Fibroblast of pulmonary artery (primary cell): ENCODE measurements at places on chromosomes 11 and 22.
A peak's percentile ranks its signal among the peaks of the same experiment; 100 is the strongest.

DNA sequence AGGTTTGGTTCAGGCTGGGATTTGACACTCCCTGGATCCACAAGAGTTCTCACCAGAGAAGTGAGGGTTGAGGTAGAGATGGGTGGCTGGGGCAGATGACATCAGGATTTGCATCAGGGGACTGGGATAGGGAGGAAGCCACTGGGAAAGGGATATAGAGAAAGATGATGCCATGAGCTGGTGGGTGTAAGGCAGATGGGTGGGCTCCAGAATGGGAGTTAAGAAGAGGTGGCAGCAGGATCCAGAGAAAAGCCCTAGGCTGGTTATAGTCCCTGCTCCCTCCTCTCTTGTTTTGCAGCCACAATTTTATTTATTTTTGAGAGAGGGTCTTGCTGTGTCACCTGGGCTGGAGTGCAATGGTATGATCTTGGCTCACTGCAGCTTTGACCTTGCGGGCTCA, 1.8 kb upstream of the C1QTNF4 start:
- no peak for DNase-seq

GRCh38 chr11:35045236-35045820, 93.6 kb upstream of the CD44 start:
- DNase-seq: no peak

GRCh38 chr11:69888483-69889181, 69.4 kb upstream of the FGF3 start:
- peak; percentile 65 for DNase-seq

DNA sequence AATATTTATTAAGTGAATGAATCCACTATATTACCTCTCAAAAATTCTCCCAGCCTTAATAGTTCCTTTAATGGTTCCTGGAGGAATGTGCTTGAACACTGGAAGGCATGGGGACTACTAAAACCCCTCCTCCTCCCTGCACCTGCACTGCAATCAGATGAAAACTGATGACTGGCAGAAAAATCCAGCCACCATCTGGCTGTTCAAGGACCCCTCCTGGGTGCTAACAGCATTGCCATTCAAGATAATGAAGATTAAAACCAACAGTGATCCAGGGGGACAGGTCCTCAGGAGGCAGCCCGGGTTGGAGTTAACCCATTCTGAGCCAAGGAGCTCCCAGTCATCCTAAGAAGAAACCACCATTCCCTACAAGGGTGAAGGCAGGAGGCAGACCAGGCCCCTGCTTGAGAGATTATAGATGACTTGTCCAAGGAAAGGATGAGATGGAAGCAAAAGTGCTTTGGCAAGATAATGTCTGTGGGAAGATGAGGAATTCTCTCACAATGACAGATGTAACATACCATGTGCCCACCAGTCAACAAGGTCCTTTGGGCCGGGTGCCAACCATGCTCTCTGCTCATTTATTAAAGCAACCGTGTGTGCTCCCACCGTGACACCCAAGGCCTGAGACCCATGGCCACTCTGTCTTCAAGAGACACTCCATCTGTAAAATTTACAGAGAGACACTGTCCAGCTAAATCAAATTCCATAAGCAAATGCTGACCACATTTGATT, 90.6 kb downstream of the LARGE1 start:
- no peak for DNase-seq

DNA sequence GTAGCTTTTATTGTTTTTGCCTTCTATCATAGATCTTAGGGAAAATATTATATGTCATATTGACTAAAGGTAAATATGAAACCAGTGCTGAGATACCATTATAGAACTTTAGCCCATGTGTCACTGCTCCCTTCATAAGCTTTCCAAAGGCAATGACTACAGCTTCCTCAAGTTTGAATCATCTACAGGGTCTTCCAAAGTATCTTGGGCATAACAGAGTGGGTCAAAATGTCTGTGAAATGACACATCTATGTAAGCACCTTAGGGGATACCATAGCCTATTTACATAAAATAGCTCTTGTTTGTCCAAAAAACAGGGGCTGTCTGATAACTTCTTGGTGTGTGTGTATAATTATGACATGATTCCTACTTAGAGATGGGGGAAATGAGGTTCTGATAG, 52.5 kb downstream of the RELT start:
- DNase-seq: no peak

DNA sequence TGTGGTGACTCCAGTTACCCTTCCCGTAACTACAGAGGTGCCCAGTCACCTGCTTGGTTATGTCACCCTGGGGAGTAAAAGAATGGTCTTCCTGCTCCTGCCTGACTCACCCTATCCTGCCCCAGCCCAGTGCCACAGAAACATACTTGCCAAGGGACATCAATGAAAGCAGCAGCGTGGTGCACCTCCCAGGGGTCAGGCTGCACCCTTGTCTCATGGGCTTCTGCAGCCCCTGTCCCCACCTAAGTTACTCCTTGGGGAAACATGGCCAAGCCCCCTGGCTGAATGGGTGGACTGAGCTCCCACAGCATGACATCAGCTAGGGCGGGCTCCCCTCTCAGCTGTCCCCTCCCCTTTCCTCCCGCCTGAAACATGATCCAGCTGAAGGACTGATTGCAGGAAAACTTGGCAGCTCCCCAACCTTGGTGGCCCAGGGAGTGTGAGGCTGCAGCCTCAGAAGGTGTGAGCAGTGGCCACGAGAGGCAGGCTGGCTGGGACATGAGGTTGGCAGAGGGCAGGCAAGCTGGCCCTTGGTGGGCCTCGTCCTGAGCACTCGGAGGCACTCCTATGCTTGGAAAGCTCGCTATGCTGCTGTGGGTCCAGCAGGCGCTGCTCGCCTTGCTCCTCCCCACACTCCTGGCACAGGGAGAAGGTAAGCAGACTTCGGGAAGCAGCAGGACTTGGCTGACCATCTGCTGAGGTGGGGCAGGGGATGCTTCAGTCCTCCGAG, at the start of gene HTR3A:
Gene HTR3A, plus strand, starts transcription at position 368 of the 730 bp plus-strand sequence. Its CDS starts 218 bp downstream, at position 586.
- DNase-seq: peak; percentile 45

DNA sequence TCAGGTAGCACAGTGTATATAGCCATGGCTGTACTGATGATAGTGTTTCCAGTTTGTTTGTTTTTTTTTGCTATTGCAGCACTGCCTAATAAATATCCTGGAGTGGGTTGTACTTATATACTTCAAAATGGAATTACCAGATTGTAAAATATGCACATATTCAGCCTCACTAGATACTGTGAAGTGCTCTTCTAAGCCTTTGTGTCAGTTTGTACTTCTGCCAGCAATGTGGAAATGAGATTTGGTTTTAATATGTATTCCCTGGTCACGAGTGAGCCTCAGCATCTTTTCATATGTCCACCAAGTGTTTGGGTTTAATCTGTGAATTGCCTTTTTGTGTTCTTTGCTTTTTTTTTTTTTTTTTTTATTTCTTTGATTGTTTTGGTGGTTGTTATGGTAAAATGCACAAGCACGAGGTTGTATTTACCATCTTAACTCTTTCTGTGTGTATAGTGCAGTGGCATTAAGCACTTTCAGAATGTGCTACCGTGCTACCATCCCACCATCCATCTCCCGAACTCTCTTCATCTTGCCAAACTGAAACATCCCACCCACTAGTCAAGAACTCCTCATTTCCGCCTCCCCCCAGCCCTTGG, 34.9 kb downstream of the ST3GAL4 start:
- no peak for DNase-seq

GRCh38 chr11:70802185-70802584, 403.9 kb downstream of the CTTN start:
- DNase-seq: no peak

DNA sequence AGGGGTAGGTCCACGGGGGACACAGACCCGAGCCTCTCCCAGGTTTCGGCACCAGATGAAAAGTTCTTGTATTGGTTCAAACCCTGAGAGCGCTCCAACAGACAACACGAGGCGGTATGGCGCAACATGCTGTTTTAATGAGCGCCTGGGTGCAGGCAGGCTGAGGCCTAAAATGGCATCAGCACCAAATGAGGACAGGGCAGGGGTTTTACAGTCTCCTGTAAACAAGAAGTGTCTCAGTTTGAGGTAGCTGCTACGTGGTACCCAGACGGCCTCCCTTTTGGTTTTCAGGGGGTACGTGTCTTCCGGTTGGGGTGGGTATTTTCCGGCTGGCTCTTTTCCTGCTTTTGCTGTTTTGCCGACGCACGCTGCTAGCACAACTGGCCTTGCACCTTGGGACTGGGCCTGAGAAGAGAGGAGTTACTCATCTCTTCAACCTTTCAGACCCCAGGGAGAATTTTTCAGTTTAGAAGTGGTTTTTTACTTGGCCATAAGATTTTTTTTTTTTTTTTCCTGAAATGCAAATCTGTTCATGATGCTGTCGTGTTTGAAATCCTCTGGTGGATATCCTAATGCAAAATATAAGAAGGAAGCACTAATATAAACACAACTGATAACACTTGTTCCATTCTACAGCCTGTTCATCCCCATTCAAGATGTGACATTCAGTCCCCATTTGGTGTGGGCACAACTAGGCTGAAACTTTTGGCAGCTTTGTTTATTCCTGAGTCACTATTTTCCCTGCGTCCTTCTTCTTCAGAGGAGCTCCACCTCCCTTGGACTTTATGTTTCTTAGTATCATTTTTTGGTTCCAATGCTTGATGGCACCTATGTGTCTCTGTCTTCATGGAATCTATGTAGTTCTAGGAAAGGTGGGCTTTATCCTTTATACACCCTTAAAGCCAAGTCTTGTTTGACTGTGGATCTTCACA, 6.5 kb downstream of the PPFIBP2 start:
- no peak for DNase-seq

DNA sequence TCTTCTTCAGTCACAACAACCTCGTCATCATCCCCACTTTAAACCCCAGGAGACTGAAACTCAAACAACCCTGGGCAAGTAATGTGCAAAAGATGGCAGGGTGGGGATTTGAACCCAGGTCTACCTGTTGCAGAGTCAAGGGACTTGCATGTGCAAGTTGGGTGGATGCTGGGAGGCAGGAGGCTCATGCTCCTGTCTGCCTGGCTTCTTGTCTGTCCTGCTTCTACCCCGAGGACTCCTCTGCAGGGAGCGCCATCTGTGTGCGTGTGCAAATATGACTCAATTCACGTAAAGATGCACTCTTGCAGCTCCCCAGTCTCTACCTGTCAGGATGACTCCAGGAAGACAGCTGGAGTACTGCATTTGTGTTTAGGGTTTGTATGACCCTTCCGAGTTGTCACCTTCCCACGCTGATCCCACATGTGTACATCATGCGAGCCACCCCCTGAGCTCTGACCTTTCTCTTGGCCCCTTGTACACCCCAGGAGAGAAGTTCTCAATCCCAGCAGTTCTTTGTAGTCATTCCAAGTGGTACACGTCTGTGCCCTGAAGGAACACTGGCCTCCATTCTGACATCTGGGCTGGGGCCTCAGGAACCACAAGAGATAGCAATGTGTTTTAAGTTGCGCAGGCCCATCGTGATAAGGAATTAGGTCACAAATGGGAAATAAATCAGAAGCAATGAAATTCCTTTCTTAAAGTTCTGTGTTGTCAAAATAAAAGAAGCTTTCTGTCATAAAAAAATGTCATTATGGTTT, 95.7 kb downstream of the CWC15 start:
- peak; percentile 64 for DNase-seq

- no peak for DNase-seq
Measured at GRCh38 chr22:43891360-43892182, at the start of gene PNPLA5. TSS of gene PNPLA5 (minus strand) at chr22:43892013. CDS start at chr22:43891880, 133 bp downstream.

GRCh38 chr11:16311831-16312230, 44.5 kb downstream of the SOX6 start:
- no peak for DNase-seq

GRCh38 chr11:45166604-45166897, 20.1 kb downstream of the PRDM11 start:
- no peak for DNase-seq

DNA sequence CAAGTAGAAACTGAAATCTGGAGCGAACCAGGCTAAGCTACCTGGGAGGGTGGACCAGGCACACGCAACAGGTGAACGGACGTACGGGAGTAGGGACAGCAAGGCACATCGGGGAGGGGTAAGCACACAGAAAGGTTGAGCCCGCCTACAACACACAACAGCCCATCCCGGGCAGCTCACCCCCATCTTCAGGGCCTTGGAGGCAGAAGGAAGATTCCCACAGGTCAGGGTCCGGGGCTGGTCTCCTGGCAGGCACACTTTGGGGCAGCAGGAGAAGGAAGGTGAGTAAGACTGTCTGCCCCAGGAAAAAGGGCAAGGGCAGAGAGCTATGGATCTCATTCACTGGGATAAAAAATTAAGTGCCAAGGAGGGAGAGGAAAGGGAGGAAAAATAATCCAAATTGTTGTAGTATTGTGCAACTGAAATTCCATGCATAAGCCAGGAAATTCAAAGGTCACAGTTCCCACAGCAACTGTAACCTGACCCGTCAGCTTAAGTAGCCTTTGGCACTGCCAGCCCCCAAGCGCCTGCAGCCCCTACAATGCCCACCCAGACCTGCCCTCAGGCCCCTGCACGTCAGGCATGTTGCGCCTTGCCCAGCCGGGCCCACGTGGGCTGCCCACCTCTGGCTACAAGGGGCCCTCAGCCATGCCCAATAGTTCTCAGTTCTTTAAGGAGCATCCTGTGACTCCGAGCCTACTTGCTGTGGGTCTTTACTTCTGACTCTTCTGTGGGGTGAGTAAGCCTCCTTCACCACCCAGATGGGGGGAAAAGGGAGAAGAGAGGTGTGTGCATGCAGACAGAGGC, 51.8 kb downstream of the MICAL3 start:
- peak; percentile 93 for DNase-seq

DNA sequence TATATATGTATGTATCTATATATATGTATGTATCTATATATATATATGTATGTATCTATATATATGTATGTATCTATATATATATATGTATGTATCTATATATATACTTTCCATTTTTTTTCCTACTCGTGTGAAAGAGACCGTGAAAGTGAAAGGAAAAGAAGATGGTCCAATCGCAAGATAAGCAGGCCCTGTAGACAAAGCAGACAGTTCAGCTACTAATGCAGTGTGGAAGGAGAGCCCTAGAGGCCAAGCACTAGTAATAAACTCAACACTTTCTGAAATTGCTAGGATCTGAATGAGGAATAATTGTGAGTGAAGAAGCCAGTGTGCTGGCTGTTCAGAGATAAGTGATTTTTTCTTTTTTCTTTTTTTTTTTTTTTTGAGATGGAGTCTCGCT, 47.2 kb downstream of the MCHR1 start:
- DNase-seq: peak; percentile 32

DNA sequence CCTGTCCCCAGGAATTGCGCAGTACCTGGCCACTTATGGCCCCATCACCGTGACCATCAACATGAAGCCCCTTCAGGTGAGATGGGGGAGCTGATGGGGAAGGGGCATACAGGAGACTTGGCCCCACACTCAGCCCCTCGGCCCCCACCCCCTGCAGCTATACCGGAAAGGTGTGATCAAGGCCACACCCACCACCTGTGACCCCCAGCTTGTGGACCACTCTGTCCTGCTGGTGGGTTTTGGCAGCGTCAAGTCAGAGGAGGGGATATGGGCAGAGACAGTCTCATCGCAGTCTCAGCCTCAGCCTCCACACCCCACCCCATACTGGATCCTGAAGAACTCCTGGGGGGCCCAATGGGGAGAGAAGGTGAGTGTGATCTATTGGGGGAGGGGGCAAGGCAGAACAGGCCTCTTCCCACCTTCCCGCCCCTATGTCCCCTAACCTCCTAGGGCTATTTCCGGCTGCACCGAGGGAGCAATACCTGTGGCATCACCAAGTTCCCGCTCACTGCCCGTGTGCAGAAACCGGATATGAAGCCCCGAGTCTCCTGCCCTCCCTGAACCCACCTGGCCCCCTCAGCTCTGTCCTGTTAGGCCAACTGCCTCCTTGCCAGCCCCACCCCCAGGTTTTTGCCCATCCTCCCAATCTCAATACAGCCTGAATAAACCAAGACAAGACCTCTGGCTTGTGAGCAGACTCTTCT, 3.6 kb downstream of the CTSW start:
- no peak for DNase-seq

GRCh38 chr11:119361056-119361787, 14.7 kb upstream of the MFRP start:
- DNase-seq: peak; percentile 56

- DNase-seq: no peak
Measured at GRCh38 chr22:50084614-50085021, 608 bp downstream of the MLC1 start.
